ENCODE measurements at places on chromosomes 2 and 18.

DNA sequence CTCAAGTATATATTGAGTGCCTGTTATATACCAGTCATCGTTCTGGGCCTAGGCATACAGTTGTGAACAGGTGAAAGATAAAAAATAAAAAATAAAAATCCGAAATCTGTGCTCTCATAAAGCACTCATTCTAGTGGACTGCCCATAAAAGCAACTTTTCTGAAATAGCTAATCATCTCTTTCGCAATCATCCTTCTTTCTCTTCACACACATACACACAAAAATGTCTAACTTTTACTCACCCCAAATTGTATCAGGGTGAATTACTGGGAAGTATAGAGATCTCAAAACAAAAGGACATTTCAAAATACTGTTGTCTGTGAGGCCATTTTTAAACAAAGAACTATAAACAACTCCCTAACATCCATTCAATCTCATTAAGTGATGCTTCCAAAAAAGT is 29.6 kb upstream of the ORC2 start:
- DNase-seq, result no peak

- DNase-seq, result no peak
Measured at GRCh38 chr2:178105566-178105965, 6.7 kb upstream of the RBM45 start.

DNA sequence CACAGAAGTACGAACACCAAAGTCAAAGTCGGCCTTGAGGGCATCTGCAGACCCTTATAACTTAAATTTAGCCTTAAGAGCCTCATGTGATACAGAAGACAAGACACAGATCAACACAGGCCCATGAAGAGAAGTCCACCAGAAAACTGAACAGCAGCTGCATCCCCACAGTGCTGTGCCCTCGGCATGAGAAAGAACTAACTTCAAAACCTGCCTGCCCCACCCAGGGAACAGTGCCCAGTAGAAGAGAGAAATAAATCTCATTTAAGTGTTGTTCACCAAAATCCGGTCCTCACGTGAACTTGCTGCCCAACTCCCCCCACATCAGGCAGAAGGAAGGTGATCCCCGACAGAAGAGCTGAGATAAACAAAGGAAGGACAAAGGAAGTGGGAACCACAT is 73.7 kb downstream of the PXDN start:
- DNase-seq, result no peak

DNA sequence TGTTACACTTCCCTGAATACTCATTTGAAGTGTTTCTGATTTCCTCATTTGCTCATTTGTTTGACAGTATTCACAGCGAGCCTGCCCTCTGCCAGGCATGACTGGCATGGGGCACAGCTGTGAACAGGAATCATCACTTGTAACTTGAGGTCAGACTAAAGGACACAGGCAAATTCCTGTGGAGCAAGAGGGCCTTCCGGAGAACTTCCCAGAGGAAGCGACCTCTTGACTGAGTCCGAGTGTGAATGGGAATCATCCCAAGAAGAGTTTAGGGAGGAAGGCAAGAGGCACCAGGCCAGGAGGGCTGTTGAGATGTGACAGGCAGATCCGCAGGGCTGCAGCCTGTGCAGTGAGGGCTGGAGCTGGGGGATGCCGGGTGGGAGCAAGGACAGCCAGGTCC is 45.4 kb downstream of the LIMS1 start:
- no peak for DNase-seq

GRCh38 chr2:138475277-138475776 is 26.2 kb upstream of the SPOPL start:
- no peak for DNase-seq

GRCh38 chr2:15359716-15360531 is 201.2 kb downstream of the NBAS start:
- no peak for DNase-seq

- DNase-seq, result no peak
Measured at GRCh38 chr2:237121321-237121720, 35.6 kb downstream of the COPS8 start.

DNA sequence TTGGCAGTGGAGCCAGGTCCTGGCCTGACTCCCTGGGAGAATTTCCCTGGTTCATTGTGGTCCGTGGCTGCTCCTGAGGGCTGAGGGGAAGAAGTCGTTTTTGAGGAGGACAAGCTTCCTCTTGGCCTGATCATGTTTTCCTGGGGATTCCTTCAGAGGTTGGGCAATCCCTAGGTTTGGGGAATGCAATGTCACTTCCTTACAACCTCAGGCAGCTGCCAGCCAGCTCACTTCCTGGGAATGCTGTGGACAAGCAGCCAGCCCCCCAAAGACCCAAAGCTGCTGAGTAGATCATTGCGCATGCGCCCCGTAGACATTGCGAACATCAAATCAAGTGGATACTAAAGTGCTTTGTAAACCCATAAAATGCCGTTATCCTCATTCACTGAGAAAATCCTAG is 7.7 kb upstream of the DNMT3A start:
- DNase-seq, result no peak

DNA sequence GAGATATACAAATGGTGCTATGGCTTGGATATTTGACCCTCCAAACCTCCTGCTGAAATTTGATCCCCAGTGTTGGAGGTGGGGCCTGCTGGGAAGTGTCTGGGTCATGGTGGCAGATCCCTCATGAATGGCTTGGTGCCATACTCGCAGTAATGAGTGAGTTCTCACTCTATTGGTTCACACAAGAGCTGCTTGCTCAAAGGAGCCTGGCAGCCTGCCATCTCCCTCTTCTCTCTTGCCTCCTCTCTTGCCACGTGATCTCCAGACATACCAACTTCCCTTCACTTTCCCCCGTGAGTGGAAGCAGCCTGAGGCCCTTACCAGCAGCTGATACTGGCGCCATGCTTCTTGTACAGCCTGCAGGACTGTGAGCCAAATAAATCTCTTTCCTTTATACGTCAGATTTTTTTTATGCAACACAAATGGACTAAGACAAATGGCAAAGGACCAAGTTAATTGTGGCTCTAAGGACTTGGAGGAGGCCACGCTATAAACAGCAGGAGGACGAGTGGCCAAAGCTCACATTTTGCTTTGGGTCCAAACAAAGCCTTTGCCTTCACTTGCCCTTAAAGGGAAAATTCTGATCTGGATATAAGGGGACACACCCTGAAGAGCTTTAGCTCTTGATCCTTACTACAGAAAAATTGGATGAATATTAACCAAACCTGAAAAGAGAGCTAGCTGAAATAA is 214.7 kb downstream of the SS18 start:
- DNase-seq, result no peak

DNA sequence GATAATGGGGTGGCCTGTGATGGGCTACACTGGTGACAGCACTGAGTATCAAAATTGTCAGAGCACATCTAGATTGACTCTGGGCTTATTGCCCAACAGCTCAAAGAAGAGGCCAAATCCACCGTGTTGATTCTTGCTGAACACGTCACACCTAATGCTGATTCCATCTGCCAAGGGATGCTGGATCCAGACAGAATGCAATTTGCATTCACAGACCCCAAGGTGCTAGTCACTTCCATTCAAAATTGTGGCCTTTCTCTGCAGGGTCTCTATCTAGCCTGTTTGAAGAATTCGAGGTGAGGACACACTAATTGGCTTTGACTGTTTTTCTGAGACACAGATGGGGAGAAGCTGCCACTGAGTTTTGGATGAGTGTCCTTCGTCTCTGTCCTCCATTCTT is 13.5 kb upstream of the GPR39 start:
- DNase-seq, result no peak

- DNase-seq, result no peak
Measured at GRCh38 chr2:224947566-224947965, 94.7 kb downstream of the DOCK10 start.

- no peak for DNase-seq
Measured at GRCh38 chr2:24009367-24009679, 562 bp upstream of the MFSD2B start.

- DNase-seq, result no peak
Measured at GRCh38 chr18:45161850-45162249, 453.4 kb upstream of the SLC14A2 start.

- DNase-seq, result no peak
Measured at GRCh38 chr18:28647961-28648360, 471.0 kb upstream of the CDH2 start.

GRCh38 chr18:63749489-63749888 is 25.7 kb upstream of the SERPINB7 start:
- no peak for DNase-seq

- DNase-seq, result no peak
Measured at GRCh38 chr2:203569677-203570316, 34.7 kb upstream of the RAPH1 start.

DNA sequence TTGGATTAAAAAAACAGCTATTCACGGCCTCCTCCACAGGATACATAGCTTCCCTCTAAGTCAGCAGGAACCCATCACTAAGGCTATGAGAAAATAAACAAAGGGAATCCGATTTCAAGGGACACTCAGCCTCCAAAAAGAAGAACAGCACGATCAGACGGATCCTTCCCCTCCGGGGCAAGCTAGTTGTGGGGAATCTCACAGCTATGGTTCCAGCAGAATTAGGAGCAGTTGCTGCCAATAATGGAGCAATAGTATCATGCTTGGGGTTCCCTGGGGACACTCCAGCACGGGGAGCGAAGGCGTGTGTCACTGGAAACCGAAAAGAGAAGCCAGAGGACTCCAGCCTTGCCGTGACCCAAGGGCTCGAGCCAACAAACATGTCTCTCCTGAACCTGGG is 163.1 kb downstream of the TTC32 start:
- DNase-seq, result no peak

- DNase-seq, result no peak
Measured at GRCh38 chr18:40133253-40133652, 1821.8 kb upstream of the PIK3C3 start.

- no peak for DNase-seq
Measured at GRCh38 chr2:168519534-168520308, 63.6 kb downstream of the CERS6 start.

DNA sequence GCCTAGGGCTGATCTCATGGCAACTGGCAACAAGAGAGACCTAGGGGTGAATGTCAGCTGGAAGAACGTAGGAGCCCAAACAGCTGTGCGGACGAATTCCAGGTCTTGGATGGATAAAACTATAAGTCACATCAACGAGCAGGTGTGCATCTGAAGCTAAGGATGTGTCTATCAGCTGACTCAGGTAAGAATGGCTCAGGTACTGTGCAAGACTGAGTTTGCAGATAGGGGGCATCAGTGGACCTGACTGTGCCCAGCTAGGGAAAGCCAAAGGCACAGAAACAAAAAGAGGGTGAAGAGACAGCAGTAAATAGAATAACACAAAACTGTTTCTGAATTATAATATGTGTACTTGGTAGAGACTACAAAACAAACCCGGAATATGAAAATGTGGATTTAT is 357.3 kb downstream of the ZEB2 start:
- no peak for DNase-seq
